Osteocyte (in vitro differentiated cells): ENCODE measurements at places on chromosomes 4 and X. TPM values are rescaled to one million over a fixed set of nuclear protein-coding genes. Genes with fewer than 3 reads are reported as not detected.
A peak's percentile ranks its signal among the peaks of the same experiment; 100 is the strongest.

DNA sequence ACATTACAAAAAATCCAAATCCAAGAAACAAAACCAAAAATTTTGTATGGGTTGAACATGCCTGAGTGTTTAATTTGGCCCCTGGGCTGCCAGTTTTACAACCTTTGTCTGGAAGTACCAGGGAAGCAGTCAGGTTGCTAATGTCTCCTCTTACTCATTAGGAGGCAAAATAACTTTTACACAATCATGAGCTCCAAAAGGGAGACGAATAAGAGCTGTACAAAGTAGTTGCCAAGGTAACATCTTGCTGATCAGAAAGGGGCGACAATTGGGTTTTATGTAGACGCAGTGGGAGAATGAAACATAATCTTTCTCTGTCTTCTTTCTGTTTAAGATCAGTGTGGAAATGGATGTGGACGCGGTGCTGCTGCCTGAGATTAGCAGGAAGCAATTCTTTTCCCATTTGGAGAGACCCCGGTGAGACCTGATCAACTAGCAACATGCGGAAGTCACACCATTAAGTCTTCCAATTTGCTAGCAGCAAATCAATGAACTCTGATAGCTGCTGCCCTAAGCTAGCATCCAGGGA lies 90.7 kb upstream of the IGFBP7 start:
- no peaks in the 10 kb centered on the region for H3K4me1 ChIP-seq
- H3K36me3 ChIP-seq: no peaks in the 10 kb centered on the region
- H3K27ac ChIP-seq: no peak overlapping the region
- no peak overlapping the region for H3K4me3 ChIP-seq

- H3K36me3 ChIP-seq: no peaks in the 10 kb centered on the region
- H3K4me3 ChIP-seq: no peak overlapping the region
- no peak for DNase-seq
These were observed 16.6 kb downstream of the MAGEA9B start for GRCh38 chrX:149570668-149571067.

GRCh38 chrX:107135049-107135964 lies 16.7 kb upstream of the RBM41 start:
- H3K36me3 ChIP-seq: no peaks in the 10 kb centered on the region
- peaks cover 24% of the 10 kb centered on the region for H3K27me3 ChIP-seq
- no peak overlapping the region for H3K4me3 ChIP-seq
- H3K27ac ChIP-seq: peak overlapping the region; percentile 45

APLN gene
- 0.38 and 0.39 TPM in 2 replicates for total RNA-seq

DNA sequence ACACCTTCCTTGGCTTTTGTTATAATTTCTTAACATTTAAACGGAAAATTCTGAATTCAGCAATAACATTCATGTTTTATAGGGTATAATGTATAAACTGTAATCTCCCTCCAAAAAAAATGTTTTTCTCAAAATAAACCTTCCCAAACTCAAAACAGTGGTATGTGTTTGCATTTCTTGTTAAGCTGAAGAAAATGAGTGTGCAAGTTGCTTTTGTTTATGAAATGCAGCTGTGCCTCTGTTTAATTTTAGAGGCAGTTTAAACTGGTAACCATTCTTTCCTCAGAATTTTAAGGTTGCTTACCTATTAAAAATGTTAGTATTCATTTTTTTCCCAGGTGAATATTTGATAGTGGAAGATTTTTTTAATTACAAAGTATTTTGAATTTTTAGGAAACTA lies 105.0 kb upstream of the ANKRD50 start:
- H3K27ac ChIP-seq: no peak overlapping the region
- DNase-seq: no peak
- no peaks in the 10 kb centered on the region for H3K4me1 ChIP-seq
- H3K4me3 ChIP-seq: no peak overlapping the region
- H3K36me3 ChIP-seq: no peaks in the 10 kb centered on the region

DNA sequence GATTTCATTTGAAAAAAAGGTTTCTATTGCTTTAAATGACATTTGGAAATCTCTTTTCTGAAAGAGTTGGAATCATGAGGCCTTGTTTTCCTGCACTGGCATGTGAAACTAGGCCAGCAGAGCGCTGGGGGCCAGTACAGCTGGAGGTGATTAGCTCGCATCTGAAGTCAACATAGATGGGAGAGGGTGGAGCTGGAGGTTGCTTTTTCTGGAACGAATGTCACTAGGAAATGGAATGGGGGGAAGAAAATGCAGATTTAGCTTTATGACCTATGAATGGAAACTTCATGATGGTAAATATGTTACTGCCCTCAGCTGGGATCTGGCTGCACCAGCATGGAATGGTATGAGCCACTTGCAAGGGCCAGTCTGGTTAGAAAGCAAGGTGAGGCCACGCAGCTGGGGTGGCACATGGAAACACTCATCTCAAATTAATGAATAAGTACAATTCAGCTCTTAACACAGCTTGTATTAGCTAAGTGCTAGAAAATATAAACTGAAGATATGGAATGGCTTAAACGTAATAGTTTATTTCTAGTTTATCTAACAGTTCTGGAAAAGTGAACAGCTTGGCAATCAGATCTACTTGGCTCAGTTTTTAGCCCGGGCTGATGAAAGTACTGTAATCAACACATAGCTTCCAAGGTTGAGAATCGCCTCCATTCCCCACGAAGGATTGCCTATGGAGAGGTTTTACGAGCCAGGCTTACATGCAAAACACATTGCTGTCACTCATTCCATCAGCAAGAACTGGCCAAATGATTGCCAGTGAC lies 32.5 kb downstream of the SLC10A6 start:
- H3K27ac ChIP-seq: peak overlapping the region; percentile 82
- DNase-seq: no peak
- no peaks in the 10 kb centered on the region for H3K27me3 ChIP-seq

CRMP1 gene
- 24.5 and 24.7 TPM in 2 replicates for total RNA-seq

SNCA gene
- total RNA-seq: 7.9 and 8.8 TPM in 2 replicates

DNA sequence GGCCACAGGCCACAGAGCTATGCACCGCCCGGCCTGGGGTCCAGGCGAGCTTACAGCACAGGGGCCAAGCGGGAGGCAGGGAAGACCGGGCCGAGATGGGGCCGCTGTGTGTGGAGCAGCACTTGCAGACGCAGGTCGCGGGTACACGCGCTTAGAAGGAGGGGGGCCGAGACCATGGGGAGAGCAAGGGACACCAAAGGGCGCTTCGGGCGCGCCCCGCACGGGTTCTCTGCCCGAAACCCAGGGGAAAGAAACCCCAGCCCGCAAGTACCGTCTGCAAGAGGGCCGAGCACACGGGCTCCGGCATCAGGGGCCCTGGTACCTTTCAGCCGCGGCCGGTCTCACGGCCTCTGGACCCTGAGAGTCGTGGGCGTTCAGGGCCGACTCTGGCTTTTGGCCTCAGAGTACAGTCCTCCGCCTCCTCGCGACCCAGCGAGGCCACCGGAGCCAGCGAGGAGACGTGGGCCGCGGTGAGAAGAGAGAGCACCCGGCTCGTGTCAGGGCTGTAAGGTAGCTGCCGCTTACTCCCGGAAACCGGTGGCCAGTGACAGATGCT lies 342 bp downstream of the EOLA2 start:
- peaks cover 4% of the 10 kb centered on the region for H3K4me1 ChIP-seq
- no peaks in the 10 kb centered on the region for H3K27me3 ChIP-seq
- peaks cover 4% of the 10 kb centered on the region for H3K36me3 ChIP-seq
- DNase-seq: no peak
- peak overlapping the region; percentile 100 for H3K27ac ChIP-seq

LUZP4 gene
- not detected in 2 replicates for total RNA-seq

GLOD5 gene
- total RNA-seq: not detected in 2 replicates

XAGE1A gene
- not detected in 2 replicates for total RNA-seq
